ENCODE measurements at places on chromosomes 11 and 22.

GRCh38 chr22:22164541-22165272 lies 79.9 kb upstream of the VPREB1 start:
- DNase-seq = no peak

DNA sequence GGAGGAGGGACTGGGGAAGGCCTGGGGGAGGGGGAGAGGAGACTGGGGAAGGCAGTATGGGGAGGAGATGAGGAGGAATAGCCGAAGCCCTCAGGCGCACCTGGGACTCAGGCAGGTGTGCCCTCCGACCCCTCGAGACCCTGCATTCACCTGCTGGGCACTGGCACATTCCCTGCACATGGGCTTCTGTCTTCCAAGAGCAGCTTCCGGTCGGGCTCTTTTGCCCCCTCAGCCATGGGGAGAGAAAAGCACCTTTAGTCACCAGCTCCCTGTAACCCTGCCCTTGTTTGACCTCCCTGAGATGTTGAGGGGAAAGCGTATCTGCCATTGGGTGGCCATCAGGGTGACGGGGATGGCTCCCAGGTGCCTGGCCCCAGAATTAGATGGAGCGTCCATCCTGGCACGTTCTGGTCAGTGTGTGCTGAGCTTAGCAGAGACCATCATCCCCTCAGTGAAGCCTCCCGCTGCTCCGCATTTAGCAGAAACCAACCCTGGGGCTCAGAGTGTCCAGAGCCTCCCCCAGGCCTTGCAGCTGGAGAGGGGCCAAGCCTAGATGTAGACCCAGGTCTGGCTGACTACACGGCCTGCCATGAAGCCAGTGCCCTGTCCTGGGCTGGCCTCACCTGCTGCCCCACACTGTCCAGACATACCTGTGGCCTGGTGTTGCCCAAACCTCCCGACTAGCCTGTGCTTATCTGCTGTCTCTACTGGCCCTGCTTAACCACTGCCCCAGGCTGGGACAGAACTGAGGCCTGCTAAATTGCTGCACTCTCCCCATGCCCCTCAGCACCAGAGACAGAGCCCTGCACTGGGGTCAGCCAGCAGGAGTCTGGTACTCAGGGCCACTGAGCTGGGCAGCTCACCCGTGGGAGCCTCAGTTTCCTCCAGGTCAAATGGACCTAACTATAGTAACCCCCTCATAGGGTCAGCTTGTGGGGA lies 6.2 kb downstream of the ANO1 start:
- DNase-seq = no peak

DNA sequence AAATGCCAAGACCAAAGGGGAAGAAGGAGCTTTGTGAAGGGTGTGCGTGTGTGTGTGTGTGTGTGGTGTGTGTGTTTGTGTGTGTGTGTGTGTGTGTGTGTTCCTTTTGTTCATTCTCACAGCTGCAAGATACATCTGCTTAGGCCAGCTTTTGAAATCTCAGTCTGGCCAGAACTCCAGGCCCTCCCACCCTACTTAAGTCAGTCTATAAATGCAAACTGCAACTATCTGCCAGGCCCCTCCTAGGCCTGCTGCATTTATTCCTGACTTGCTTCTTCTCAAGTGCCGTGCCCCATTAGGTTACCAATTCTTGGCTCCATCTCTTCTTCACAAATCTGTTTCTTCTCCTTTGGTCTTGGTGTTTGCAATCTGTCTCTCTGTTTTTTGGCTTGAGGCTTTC lies 21.6 kb upstream of the RIC3 start:
- no peak for DNase-seq

DNA sequence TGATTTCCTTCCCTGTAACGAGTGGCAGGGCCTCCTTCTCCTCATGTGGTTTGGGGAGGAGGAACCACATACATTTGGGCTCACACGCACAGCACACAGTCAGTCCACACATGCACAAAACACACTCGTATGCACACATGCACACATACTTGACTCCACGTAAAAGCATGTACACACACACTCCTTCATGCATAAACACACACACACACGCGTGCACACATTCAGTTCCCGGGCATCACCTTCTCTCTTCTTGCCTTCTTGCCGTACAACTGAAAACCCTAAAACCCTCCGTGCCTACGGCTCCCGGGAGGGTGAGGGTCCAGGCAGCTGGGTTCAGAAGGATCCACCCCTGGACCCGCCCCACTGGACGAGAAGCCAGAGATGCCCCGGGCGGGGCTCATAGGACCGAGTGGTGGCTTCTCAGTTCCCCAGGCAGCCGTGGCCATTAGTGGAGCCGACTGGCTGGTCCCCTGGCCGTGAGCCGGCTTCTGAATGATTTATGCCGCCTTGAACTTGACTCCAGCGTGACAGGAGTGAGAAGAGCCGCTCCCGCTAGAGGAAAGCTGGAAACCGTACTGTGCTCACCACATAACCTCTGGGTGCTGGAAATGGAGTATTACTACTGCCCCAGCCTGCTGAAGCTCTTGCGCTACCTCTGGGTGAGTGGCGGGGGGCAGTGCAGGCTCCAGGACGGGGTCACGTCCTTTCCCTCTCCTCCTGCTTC lies 117.4 kb downstream of the KIAA1671 start:
- DNase-seq = no peak

DNA sequence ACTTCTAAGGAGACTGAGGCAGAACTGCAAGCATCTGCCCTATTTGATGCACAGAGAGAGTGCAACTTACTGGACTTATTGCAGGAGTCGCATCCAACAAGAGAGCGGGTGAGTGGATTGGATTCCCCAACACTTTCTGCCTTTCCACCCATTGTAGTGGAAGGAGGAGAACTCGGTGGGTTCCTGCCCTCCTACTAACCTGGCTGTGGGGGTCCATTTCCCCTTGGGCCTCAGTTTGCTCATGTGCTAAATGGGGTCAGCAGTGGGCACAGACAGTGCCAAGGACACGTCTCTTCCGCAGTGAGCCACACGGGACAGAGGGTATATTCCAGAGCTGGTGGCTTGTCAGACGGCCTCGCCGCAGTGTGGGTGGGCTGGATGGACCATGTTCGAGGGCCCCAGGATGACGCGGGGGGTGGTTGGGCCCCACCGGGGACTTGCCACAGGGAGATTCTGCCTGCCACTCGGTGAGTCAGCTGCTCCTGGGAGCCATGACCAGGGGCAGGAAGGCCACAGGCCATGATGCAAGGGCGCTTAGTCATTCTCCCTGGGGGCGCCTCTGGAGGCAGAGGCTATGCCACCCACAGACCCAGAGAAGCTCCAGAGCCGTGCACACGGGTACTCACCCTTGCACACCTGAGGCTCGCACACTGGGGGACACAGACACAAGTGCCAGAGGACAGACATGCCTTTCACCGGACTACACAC lies 8.2 kb downstream of the ALX4 start:
- no peak for DNase-seq

- DNase-seq = peak; percentile 59
These were observed 12.6 kb upstream of the COX8A start for GRCh38 chr11:63961608-63962412.

DNA sequence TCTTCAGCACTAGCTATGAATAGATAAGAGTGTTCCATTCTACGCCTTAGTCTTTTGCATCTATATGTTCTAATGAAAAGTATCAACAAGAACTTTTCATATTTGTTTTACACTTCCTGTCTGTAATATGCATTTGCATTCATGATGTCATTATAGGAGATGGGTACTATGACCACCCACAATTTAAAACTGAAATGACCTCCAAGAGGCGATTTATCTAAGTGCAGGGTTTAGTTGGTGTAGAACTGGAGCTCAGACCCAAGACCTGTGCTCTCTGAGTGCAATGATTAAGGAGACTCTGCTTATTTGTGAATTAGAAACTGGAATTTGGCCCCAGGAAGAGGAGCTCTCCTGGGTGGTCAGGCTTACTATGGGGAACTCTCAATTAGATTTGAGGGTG lies 289.1 kb downstream of the ETS1 start:
- DNase-seq = no peak

- no peak for DNase-seq
These were observed 9.5 kb upstream of the DENND5A start for GRCh38 chr11:9274499-9275258.

GRCh38 chr11:32433101-32433913 lies 2.0 kb downstream of the WT1 start:
- no peak for DNase-seq

- no peak for DNase-seq
These were observed 14.0 kb upstream of the MMP7 start for GRCh38 chr11:102544594-102544993.

DNA sequence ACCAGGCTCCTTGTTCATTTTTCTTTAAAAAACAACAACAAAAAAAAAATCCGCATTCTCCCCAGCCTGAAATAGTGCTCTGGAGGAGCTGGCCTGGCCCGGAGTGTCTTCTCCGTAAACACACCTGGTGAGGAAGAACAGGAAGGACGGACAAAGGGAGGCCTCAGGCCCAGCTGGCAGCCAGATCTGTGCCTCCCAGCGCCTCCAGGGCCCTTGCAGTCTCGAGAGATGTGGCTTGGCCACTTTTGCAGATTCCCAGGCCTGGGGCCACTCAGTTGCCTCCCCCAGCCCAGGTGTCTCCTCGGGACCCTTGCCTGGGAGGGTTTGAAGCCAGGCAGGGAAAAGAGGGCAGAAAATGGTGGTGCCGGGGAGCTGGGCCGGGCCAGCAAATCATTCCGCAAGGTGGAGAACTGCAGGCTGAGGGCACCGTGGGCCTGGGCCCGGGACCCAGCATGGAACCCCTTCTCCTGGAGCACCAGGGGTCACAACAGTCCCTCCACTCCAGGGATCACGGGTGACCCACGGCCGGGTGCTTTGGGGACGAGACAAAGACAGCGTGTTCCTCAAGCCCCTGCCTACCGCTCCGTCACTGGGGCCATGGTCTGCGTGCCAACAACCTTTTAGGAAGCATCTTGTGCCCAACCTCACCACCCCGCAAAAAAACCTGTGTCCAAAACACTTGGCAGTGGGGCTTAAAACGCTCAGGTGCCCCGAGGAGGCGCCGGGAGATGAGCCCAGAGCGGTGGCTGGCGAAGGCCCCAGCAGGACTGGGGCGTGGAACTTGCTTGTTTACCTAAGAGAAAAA lies 67.1 kb upstream of the WNT7B start:
- DNase-seq = no peak

DNA sequence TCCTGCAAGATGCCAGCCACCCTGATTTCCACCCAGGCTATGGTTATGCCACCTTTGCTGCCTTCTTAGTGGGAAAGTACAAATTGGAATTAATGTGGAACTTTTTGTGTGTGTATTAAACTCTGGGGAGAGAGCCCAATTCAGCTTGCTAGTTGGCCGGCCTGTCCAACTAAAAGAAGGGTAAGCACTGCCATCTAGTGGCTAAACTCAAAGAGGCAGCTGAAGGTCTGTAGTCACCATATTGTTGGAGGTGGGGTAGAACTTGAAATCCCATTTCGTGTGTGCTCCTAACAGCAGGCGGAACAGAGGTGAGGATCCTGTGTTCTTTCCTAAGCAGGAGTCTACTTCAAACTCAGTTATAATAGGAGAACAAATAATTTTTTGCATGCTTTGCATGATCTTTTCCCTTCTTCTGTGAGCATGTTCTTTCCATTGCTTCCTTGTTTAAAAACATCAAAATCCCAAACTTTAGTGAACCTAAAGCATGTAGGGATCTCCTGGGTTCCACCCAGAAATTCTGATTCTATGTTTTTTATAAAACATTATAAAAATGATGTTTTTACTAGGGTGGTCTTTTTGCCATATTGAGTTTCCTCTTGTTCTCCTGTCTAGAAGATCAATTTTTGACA lies 138.8 kb upstream of the SORL1-AS1 start:
- peak; percentile 23 for DNase-seq

- DNase-seq = no peak
These were observed 850 bp upstream of the MIF start for GRCh38 chr22:23893121-23893944.

GRCh38 chr11:69508974-69509373 lies 27.5 kb downstream of the LINC01488 start:
- no peak for DNase-seq

DNA sequence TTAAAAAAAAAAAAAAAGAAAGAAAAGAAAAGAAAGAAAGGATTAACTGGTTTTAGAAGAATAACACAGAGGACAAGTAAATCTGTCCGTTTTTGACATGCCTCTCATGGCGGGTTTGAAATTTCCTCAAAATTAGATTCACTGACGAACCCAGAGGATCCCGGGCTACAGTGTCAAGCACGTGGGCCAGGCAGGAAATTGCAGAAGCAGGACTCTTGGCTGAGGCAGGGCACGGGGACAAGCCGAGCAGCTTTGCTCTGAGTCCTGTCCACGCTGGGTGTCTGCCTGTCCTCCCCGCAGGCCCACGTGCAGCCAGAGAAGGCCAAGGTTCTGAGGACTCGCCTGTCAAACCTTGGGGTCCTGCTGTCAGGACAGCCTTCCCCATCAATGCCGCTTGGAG lies 24.7 kb downstream of the GAL start:
- DNase-seq = no peak

Data from NCI-H187 treated with DMSO at 0.1 percent for 48 hours (cell line).